Ascending aorta (tissue), 2 donors: ENCODE measurements at places on chromosomes 6 and 20. TPM values are rescaled to one million over a fixed set of nuclear protein-coding genes. Genes with fewer than 3 reads are reported as not detected.
A peak's percentile ranks its signal among the peaks of the same experiment; 100 is the strongest.

TBX18 gene
- total RNA-seq, result 81.0 TPM

VGLL2 gene
- total RNA-seq, result not detected

KIAA1755 gene
- total RNA-seq, result 15.2 TPM

SRMS gene
- total RNA-seq, result not detected

CSNK2B gene
- total RNA-seq, result 148 TPM

SAMD3 gene
- total RNA-seq, result not detected

MTFR2 gene
- total RNA-seq, result not detected

RIPOR2 gene
- 49.0 TPM for total RNA-seq

- H3K36me3 ChIP-seq, result no peaks in the 10 kb centered on the region
- H3K27me3 ChIP-seq, result no peaks in the 10 kb centered on the region
- H3K4me1 ChIP-seq, result no peaks in the 10 kb centered on the region
- no peak overlapping the region for H3K4me3 ChIP-seq
These were observed 57.8 kb upstream of the NELFCD start for GRCh38 chr20:58923117-58923712.

DNA sequence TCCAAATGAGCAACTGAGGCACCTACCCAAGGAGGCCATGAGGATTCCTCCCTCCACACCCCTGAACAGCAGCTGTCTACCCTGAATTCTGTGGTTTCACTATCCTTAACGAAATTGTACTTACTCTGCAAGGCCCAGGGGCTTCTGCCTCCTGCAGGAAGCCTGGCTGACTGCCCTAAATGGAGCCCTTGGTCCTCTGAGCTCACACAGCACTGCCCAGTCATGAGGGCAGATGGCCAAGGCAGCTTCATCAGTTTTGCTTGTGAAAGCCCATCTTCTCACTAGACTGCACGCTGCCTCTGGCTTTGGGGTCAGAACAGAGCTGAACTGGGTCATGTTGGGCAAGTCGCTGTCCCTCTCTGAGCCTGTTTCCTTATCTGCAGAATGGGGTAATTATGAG lies 26.4 kb upstream of the SIRPA start:
- no peaks in the 10 kb centered on the region for H3K4me1 ChIP-seq
- no peaks in the 10 kb centered on the region for H3K36me3 ChIP-seq
- no peaks in the 10 kb centered on the region for H3K27me3 ChIP-seq
- DNase-seq, result no peak
- H3K27ac ChIP-seq, result no peak overlapping the region
- H3K4me3 ChIP-seq, result no peak overlapping the region

DNA sequence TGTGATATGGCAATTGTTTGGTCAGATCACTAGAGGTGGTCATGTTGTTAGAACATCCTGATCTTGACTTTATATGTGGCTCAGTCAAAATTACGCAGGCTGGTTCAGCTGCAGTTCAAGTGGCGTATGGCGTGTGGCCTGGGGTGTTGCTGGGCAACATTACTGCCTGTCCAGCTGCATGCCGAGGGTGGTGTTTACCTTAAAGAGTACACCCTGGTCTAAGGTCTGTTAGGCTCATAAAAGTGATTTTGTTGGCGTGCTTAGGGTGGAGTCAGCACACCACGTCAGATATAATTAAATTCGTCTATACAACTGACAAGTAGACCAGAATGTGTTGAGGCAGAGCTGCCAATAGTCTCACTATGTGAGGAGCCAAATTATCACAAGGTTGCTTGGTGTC lies 55.6 kb upstream of the NEDD9 start:
- no peak overlapping the region for H3K27ac ChIP-seq
- no peaks in the 10 kb centered on the region for H3K27me3 ChIP-seq
- H3K4me1 ChIP-seq, result no peaks in the 10 kb centered on the region

DNA sequence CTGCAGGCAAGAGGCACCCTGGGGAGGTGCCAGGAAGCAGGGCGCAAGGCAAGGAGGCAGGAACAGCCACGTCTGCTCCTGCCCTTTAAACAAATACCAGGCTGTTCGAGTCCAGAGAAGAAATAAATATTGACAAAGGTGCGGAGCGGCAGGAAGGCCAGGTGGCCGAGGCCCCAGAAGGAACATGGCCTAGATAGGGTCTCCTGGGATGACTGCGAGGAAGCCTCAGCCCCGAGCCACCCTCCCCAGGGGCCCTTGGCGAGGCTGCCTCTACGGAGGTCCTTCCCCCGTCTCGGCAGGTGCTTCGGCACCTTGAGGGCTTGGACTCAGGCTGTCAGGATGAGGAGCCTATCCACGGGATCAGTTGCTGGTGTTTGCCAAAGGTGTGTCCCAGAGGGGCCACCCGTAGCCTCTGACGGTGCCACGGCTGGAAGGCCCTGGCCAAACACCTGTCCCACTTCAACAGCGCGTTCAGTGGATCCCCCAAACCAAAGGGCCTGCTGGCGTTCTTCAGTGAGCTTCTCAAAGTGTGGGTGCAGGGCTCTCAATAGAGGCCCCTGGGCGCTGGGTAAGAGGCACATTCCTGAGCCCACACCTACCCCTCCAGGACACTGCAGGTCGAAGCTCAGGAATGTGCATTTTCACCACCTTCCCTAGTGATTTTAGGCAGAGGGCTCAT lies 39.8 kb downstream of the SNX5 start:
- no peaks in the 10 kb centered on the region for H3K27me3 ChIP-seq
- DNase-seq, result no peak
- H3K4me1 ChIP-seq, result no peaks in the 10 kb centered on the region
- peak overlapping the region; percentile 47 for H3K27ac ChIP-seq

- H3K4me3 ChIP-seq, result no peak overlapping the region
- no peaks in the 10 kb centered on the region for H3K36me3 ChIP-seq
- DNase-seq, result no peak
- H3K27me3 ChIP-seq, result no peaks in the 10 kb centered on the region
These were observed 454.7 kb downstream of the TFAP2B start for GRCh38 chr6:51273228-51273961.

DNA sequence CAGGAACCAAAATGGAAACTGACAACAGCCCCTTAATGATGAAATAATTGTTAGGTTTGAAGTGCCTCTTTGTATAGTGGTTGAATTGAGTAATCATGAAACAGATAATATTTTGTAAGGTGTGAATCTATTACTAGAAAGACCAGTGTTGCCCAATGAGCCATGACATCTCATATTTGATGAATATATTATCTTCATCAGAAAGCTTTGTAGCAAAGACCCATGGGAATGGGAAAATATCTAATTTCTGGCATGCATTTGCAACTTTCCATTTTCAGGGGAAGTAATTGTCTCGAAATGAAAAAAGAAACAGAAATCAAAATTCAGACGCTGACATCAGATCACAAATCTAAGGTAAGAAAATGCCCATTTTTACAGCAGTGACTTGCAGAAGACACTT lies 57.3 kb upstream of the LAMP5 start:
- no peak for DNase-seq
- H3K4me1 ChIP-seq, result no peaks in the 10 kb centered on the region
- no peak overlapping the region for H3K27ac ChIP-seq
- no peaks in the 10 kb centered on the region for H3K27me3 ChIP-seq

DNA sequence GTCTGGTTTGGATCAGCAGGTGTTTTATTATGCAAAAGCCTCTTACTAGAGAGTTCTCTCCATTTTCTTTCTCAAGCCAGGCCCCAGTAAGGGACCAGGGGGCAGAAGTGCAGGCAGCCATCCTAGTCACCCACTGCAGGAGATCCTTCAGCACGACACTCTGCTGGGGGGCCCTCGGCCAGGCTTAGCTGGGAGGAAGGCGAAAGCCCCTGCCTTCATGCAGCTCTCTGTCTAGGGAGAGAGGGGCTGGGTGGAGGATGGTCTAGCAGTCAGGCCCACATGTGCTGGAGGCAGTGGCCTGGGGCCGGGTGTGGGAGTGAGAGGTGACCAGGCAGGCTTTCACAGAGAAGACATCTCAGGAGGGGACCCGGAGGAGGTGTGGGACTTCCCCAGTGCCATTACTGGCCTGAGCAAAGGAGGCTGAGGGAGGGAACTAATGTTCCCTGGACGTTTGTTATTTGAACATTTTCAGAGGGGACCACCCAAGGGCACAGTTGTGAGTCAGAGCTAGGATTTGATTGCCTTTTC lies 33.5 kb upstream of the VSTM2L start:
- H3K36me3 ChIP-seq, result peaks cover 32% of the 10 kb centered on the region
- no peaks in the 10 kb centered on the region for H3K27me3 ChIP-seq
- DNase-seq, result no peak
- H3K27ac ChIP-seq, result no peak overlapping the region
- no peak overlapping the region for H3K4me3 ChIP-seq

GRCh38 chr6:167564416-167565250 lies 239.7 kb downstream of the TTLL2 start:
- no peaks in the 10 kb centered on the region for H3K36me3 ChIP-seq
- no peak for DNase-seq
- H3K27ac ChIP-seq, result no peak overlapping the region

- H3K27me3 ChIP-seq, result no peaks in the 10 kb centered on the region
- no peak overlapping the region for H3K4me3 ChIP-seq
- H3K27ac ChIP-seq, result no peak overlapping the region
- no peaks in the 10 kb centered on the region for H3K4me1 ChIP-seq
- DNase-seq, result no peak
These were observed 25.3 kb downstream of the SRPK1 start for GRCh38 chr6:35895560-35895959.

GRCh38 chr6:52523378-52524142 lies 53.3 kb downstream of the TRAM2 start:
- H3K36me3 ChIP-seq, result no peaks in the 10 kb centered on the region
- H3K4me1 ChIP-seq, result peaks cover 33% of the 10 kb centered on the region
- H3K27ac ChIP-seq, result peak overlapping the region; percentile 7

DNA sequence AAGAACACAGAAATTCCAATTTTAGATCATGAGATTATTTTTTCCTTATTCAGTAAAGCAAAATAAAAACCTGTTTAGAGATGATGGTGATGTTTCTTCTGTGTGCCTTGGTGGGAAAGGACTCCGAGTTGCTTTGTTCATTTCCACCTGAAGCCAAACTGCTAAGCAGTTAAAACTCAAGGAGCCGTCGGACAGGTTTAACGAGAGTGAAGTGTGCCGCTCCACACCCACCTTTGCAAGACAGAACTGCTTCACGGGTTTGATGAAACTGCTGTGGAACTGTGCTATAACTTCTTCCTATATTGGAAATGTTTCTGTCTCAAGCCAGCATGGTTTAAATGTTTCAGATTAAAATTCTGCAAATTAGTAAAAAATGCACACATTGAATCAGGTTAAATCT lies 9.2 kb upstream of the DSP start:
- no peak overlapping the region for H3K27ac ChIP-seq
- no peaks in the 10 kb centered on the region for H3K27me3 ChIP-seq
- no peaks in the 10 kb centered on the region for H3K36me3 ChIP-seq

- no peak overlapping the region for H3K4me3 ChIP-seq
- no peaks in the 10 kb centered on the region for H3K4me1 ChIP-seq
- DNase-seq, result no peak
- no peaks in the 10 kb centered on the region for H3K27me3 ChIP-seq
These were observed 558.7 kb upstream of the MMS22L start for GRCh38 chr6:97841763-97842162.

DNA sequence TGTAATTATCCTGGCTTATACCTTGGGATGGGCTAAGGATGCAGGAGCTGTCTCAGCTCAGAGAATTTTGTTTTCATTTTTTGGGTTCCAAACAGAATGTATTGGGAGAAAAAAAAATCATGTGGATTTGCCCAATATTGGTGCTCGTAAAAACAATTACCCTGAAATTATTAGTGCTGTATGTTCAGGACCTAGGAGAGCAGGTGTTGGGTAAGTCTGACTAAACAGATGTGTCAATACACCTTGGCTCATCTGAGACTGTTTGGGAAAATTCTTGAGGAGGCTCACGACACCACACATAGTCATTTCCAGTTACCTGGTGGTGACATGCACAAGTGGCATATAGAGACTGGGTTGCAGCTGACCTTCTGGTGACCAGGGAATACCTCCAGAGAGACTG lies 802.1 kb upstream of the FLRT3 start:
- DNase-seq, result no peak
- H3K27me3 ChIP-seq, result no peaks in the 10 kb centered on the region

GRCh38 chr6:81843302-81843701 lies 90.8 kb upstream of the TENT5A start:
- no peaks in the 10 kb centered on the region for H3K36me3 ChIP-seq
- DNase-seq, result no peak
- no peak overlapping the region for H3K4me3 ChIP-seq
- peak overlapping the region; percentile 53 for H3K27ac ChIP-seq
- H3K4me1 ChIP-seq, result peaks cover 18% of the 10 kb centered on the region

- DNase-seq, result no peak
- no peak overlapping the region for H3K27ac ChIP-seq
- H3K36me3 ChIP-seq, result no peaks in the 10 kb centered on the region
- no peaks in the 10 kb centered on the region for H3K27me3 ChIP-seq
- no peak overlapping the region for H3K4me3 ChIP-seq
These were observed 60.3 kb downstream of the UTRN start for GRCh38 chr6:144345451-144345850.

- no peaks in the 10 kb centered on the region for H3K27me3 ChIP-seq
- DNase-seq, result no peak
- H3K36me3 ChIP-seq, result no peaks in the 10 kb centered on the region
These were observed 20.9 kb upstream of the MCM3 start for GRCh38 chr6:52305411-52305810.

DNA sequence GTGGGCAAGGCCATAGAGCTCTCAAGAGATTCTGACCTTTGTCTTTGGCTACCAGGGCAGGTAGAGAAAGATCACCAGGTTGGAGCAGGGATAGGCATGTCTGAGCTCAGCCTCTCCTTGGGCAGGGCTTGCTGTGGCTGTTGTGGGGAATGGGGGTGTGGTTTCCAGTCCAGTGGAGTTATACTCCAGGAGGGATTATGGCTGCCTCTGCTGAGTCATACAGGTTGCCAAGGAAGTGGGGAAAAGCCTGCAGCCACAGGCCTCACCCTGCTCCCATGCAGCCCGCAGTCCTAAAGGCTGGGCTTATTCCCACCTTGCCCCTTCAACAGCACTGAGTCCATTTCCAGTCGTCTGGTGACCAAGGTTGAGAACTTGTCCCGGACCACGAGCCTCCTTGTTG lies 21.9 kb downstream of the MEP1A start:
- H3K4me1 ChIP-seq, result no peaks in the 10 kb centered on the region
- H3K36me3 ChIP-seq, result no peaks in the 10 kb centered on the region
- H3K27me3 ChIP-seq, result no peaks in the 10 kb centered on the region
- H3K4me3 ChIP-seq, result no peak overlapping the region

- peak overlapping the region; percentile 13 for H3K4me3 ChIP-seq
- no peaks in the 10 kb centered on the region for H3K4me1 ChIP-seq
- no peaks in the 10 kb centered on the region for H3K36me3 ChIP-seq
- no peak for DNase-seq
- H3K27ac ChIP-seq, result no peak overlapping the region
These were observed 43.0 kb upstream of the PTGIS start for GRCh38 chr20:49610691-49611538.
